ENCODE measurements at places on chromosomes 12 and 14. TPM values are rescaled to one million over a fixed set of nuclear protein-coding genes. Genes with fewer than 3 reads are reported as not detected.

DNA sequence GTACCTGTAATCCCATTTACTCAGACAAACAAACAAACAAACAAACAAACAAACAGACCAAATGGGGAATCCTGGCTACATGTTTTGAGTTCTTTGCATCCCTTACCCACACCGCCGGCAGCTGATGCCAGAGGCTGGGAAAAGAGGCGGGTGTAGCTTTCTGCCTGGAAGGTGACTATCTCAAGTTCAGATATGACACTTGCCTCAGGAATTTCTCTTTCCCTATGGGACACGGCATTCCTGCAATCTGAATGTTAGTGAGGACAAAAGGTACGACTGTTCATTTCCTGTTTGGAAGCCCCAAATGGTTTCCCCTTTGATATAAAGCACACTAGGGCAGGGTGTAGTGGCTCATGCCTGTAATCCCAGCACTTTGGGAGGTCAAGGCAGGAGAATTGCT is 2.9 kb downstream of the MYL2 start:
- DNase-seq = no peak

- no peak for DNase-seq
These were observed 63.2 kb downstream of the AMN start for GRCh38 chr14:102985665-102986064.

HOXC13 gene
- total RNA-seq = not detected

BMAL2 gene
- total RNA-seq = 1.9 TPM

DNA sequence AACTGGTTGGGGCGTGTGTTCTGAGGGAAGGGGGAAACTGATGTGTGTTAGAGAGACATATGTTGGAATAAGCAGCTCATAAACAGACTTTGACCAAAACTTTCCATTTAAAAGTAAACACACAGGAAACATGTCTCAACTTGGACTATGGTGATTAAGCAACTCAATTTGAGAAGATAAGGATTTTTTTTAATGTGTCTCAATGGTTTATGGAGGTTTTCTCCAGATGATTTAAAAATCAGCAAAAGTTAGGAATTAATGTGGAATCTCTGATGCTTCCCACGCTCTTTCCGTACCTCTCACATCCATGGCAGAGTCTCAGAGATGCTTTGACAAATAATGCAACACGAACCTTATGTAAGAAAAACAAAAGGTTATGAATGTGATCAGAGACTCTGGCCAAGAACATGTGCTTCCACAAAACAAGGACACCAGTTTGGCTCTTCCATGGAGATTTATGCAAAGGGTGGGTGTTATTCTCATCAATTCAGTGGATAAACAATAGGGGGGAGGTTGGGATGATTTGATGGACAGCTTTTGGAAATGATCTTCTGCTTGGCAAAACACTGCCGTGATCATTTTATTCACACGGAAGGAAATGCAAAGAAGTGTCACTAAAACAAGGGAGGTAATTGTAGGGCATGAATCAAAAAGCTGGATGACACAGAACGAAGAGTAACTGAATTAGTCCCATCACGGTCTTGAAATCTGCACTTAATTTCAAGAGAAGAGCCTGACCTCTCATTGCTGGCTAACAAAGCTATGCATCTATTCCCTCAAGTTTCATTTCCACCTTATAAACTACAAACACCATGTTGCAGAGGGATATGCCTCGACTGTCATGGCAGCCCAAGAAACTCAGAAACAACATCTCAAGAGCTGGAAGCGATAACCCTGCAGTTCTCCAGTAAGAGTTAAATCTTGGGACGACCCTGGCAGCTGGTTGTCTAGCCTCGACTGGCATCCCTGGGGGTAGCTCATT is 76.5 kb downstream of the FOXN3 start:
- no peak for DNase-seq

DNA sequence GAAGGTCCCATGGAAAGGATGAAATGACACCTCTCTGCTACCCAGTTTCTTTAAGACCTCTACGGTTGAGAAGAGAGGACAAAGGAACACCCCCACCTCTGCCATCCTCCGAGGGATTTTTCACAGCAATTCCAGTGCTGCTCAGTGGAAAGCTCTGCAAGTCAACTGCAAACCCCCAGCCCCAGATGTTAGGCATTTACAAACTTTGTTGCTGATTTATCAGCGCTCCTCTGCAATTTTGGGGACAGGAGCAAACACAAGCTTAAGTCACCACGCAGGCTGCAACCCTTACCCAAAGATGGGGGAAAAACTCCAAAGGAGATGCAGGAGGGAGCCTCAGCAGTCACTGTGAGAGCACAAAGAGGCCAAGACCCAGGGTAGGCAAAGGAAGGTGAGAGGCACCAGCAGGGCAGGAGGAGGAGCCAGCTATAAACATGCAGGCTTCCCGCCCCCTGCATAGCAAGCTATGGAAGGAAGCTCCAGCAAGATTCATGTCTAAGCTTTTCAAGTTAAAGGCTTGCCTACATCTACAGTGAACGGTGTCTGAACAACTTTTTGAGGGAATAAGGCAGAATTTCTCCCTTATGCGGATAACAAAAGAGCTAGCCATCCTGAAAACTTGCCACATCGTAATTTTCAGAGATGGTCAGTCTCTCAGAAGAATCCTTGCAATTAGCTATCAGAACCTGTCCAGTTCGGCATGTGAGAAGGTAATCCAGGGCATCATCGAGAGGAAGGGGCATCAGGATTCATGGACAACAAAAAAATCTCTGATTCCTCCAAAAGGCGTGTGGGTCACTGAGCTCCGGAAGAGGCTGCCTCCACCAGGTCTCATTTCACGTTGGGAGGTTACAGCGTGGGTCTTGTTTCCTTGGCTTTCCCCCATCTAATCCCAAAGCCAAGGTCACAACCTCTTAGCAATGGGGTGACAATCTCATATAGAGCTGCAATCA is 3.9 kb downstream of the CTDSP2 start:
- DNase-seq = no peak

All from right cardiac atrium (tissue), 5 donors.